Hypothalamus (tissue), 51 donors: ENCODE measurements at places on chromosomes 7 and 10.
A peak's percentile ranks its signal among the peaks of the same experiment; 100 is the strongest.

DNA sequence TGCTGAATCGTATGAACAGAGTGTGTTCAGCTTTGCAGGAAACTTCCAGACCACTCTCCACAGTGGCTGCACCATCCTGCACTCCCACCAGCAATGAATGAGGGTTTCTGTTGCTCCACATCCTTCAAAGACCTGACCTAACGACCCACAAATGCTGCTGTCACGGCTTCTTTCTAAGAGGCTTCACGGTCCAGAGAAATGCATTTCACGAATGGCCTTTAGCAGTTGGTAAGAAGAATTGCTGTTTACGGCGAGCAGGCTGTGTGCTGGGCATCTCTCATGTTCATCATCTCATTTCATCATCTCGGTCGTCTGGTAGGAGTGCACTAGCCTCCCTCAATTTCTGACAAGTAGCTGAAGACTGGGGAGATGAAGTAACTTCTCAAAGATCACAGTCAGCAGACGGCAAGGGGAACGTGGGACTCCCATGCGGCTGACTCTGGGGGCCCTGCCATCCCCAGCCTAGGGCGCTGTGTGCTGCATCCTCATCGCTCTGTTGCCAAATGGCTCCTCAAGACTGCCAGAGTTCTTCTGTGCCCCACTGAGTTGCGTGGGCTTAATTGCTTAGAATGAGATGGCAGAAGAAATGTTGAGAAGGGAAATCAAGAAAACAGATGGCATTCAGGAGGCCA lies 72.9 kb downstream of the ADARB2 start:
- no peak for DNase-seq

- no peak for DNase-seq
These were observed 10.5 kb upstream of the PAX4 start for GRCh38 chr7:127628445-127628844.

DNA sequence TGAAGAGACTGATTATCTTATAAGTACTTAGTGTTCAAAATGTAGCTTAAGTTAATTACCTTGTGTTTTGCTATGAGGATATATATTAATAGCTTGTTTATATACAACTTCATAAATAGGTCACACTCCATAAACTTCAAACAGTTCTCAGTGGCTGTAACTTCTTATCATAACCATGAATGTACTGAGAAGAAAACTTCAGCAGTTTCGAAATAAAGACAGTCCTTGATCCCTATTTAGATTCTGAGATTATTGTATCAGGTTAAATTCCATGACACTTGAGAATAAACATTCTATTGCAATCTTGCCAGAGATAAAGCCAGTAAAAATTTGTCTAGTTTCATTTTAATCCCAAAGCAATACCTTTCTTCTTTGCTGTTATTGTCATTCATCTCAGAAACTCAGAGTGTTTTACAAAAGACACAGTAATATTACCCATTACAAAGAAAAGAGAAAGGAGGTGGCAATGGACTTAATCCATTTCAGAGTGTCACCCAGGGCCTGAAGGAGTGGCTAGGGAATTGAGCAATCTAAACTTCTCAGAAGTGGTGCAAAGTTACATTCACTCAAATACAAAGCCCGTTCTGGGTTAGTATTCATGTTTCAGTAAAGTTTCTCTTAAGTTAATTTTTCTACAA lies 403.6 kb downstream of the SEMA3D start:
- DNase-seq, result no peak

DNA sequence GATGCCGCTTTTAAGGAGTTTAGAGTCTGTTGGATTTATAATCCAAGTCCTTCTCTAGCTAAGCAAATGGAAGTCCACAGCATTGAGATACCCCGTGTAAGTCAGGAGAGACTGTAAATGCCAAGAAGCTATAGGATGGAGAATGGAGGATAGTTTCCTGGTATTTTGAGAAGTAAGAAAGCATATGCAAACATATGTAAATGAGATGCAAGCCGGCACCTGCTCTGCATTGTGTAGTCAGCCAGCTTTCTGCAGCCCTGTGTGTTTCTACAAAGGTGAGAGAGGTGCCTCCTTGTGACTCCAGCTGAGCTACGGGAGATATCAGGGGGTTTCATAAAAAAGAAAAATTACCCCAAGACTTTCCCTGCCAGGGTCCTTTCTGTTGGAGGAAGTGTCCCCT lies 176.3 kb downstream of the RPS24 start:
- DNase-seq, result no peak

DNA sequence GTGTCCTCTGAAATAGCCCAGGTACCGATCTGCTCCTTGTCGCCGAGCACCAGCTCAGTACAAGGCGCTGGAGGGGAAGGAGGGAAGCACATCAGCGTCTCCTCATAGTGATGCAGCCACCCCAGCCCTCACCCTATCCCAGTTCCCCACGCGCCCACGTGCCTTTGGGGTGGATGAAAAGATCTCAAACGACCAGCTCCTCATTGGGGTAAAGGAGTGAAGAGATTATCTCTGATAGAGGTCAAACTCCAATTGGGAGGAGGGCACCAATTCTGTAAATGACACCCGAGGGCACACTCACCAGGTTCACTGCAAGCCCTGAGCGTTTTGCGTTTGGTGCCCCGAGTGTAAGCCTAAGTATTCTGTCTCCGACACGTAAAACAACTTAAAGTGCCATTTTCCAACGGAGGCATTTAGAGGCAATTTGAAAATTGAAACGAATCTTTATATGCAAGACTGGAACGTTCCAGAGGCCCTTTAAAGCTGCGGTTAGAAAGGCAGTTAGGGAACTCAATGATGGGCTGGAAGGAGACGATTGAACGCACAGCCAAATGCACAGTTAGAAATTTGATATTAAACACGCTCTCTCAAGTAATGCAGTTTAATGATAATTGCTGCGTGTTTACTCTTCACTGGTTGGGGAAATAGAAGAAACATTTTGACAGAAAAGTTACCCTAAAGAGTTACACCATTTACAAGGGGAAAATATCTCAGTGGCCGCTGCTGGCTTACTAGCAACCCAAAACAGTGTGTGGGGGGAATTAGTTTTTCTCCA lies 8.9 kb upstream of the EMX2 start:
- no peak for DNase-seq

- no peak for DNase-seq
These were observed 56.0 kb downstream of the SH3PXD2A start for GRCh38 chr10:103799341-103799740.

DNA sequence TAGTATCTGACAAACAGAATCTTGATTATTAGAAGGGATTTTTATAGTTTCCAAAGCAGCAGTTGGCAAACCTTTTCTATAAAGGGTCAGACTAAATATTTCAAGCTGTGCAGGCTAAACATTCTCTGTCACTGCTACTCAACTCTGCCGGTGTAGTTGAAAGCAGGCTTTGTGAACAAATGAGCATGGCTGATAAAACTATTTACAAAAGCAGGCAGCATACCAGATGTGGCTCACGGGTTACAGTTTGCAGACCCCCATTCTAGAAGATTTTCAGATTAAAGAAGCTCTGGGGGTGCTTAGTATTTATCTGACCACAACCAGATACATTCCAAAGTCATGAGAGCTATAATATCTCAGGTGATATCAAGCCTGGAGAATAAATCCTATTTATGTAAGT lies 1017.5 kb downstream of the SORCS1 start:
- no peak for DNase-seq

- peak; percentile 54 for DNase-seq
These were observed 1.8 kb downstream of the C10orf95 start for GRCh38 chr10:102449321-102450123.

DNA sequence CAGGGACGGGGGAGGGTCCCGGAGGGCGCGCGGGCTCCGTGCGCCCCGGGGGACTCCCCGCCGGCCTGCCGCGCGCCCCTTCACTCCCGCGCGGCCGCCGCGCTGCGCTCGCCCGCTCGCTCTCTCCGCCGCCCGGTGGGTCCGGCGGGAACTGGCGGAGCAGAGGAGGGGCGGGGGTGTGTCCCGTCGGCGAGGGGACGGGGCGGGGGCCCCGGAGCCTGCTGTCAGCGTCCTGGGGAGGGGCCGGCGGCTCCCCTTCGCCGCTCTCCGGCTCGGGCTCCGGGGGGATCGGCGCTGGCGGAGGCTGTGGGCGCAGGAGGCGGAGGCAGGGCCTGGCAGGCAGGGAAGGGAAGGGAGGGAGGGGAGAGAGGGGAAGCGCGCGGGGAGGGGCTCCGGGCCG lies at the start of gene SH3PXD2A:
Gene SH3PXD2A, minus strand, starts transcription at position 153 of the 400 bp plus-strand sequence. CDS start 310 bp downstream, outside the sequence.
- no peak for DNase-seq

GRCh38 chr7:45132708-45133320 lies 21.3 kb upstream of the TBRG4 start:
- DNase-seq, result no peak

DNA sequence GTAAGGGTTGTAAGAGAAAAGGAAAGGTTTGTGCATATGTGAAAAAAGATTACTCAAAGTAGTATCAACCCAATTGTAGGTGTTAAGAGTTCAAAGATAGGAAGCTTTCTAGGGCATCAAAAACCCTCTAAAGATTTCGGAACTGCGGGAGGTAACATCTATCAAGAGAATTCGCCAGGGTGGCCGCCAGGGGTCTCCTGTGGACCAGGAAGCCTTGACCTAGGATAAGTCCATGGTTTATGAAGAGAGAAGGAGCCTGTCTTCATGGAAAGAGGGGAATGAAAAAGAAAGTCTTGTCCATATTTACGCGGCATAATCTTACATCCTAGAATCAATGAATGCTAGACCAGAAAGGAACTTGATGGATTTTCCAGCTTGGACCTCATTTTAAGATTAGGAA lies 140.7 kb upstream of the CALCR start:
- DNase-seq, result no peak

DNA sequence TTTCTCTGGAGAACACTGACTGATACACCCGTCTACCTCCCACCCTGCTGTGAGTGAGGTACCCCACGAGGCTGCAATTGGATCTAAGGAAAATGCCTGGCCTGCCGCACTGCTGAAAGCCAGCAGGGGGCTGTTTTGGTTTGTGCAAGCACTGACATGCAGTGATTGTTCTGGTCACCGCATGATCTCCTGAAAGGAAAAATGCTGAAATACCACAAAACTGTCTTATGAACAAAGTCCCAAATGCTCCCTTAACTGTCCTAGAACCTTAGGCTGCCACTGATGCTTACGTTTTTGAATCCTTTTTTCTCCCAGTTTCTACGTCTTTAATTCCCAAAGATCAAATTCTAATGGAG lies 132.7 kb downstream of the JCAD start:
- DNase-seq, result no peak

DNA sequence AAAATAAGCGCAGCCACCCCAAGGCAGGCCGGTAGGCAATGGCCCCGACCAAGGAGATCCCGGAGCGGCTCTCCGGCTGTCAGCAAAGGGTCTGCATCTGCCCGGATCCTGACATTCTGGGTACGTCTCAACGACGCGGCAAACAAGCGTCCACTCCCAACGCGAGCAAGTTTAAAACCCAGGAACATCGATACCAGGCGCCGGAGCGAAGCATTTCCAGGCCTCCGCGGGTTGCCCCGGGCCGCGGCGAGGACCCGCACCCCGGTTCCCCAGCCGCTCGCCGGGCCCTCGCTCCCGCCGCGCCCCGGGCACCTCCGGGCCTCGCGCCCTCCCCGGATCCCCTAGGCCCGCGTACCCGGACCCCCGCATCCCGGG lies 453 bp downstream of the URGCP start:
- DNase-seq, result no peak

- no peak for DNase-seq
These were observed 12.7 kb upstream of the ABCC2 start for GRCh38 chr10:99769706-99770105.

DNA sequence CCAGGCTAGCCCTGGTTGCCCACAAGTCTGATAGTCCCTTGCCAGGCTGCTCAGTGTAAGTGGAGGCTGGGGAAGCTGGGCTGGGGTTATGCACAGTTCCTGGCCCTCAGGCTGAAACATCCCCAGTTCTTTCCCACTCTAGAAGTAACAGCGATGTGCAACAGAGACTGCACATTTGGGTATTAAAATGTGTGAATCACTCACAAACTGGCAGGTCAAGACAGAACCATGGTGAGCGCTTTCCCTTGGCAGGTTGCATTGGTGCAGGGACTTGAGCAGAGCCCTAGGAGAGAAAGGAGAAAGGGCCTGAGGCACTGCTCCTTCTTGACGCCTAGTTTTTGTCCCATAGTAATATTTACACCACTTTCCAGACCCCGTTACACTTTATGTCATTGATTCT lies 56.1 kb upstream of the SLC35B4 start:
- no peak for DNase-seq

GRCh38 chr7:46209611-46210388 lies 288.7 kb upstream of the IGFBP3 start:
- DNase-seq, result no peak

- DNase-seq, result no peak
These were observed at the start of gene SSC4D for GRCh38 chr7:76409537-76409936. TSS of gene SSC4D (minus strand) at chr7:76409697. CDS start at chr7:76404439, 5,258 bp downstream.

GRCh38 chr7:121153411-121153810 lies 164.9 kb downstream of the CPED1 start:
- no peak for DNase-seq

DNA sequence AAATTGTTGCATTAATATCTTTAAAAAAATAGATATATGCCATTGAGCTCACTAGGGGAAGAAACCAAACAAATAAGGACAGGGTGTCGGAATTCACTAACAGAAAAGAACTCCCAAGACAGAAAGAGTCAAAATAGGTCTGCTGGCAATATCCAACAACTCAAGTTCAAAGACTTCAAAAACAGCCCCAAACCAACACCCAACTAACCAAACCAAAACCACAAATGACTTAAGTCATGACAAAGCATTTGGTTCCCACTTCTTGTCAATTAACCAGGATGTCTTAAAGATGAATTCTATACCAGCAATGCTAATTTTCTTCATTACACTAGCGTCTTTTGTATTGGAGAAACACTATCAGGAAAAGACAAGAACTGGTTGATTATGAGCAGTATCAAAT lies 249.0 kb upstream of the PLXNA4 start:
- no peak for DNase-seq

- no peak for DNase-seq
These were observed 53.7 kb upstream of the MACC1 start for GRCh38 chr7:20270867-20271266.

- no peak for DNase-seq
These were observed 94.6 kb downstream of the DNAJB6 start for GRCh38 chr7:157431173-157431950.

DNA sequence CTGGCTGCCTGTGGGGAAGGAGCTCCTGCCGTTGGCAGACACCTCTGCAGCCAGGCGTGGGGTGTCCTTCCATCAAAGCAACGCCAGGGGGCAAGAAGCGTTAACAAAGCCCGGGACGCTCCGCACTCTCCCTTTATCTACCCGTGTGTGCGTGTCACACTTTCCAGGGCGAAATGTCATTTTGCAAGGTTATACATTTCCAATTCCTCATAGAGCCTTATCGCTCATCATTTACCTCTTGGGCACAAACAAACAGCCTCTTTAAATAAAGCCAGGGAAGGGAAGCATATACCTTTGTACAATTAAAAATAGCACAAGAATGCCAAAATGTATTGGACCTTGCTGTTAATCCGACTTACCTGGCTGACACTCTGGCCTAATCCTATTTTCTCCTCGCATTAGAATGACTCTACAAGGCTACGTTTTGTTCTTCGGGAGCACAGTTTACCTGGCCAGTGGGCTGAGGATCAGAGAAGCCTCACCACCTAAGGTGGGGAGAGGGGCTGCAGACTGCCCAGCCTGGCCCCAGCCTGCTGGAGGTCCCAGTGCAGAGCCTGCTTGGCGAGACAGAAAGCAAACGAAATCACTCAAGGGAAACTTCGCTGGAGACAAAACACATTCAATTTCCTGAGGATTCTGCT lies 77.6 kb upstream of the EN2 start:
- DNase-seq, result no peak
